ENCODE measurements at places on chromosomes 6 and 20. TPM values are rescaled to one million over a fixed set of nuclear protein-coding genes. Genes with fewer than 3 reads are reported as not detected.

DNA sequence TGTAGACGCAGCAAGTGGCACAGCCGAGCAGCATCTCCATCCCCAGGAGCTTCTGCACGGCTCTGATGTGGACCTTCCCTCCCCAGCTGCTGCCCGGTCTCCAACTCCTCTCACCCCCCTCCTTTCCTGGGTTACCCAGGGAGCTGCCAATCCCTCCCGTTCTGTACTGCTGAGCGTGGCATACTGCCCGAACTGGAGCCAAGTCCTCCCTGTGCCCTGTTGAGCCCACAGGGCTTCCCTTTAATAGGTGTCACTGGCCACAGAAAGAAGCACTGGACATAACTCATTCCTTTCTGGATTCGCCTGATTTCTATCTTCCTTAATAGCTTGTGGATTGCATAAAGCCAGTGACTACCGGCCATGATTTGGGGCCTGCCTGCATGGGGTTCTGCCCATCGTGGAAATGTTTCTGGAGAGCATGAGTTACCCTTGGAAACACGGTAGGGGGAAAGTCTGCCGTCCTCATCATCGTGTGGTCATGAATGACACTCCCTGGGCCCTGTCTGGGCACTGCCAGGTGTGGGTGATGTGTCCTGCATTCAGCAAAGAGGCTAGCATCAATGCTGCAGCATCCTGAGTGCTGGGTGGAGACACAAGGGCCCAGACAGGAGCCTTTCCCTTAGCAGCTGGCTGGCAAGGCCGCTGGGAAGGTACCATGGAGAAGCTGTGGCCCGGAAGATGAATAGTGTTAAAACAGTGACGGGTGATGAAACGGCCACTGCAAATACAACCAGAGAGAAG lies 189.7 kb downstream of the SYNDIG1 start:
- no peak for DNase-seq

- no peak for DNase-seq
Measured at GRCh38 chr6:33684983-33685382, 26.5 kb downstream of the UQCC2 start.

DNA sequence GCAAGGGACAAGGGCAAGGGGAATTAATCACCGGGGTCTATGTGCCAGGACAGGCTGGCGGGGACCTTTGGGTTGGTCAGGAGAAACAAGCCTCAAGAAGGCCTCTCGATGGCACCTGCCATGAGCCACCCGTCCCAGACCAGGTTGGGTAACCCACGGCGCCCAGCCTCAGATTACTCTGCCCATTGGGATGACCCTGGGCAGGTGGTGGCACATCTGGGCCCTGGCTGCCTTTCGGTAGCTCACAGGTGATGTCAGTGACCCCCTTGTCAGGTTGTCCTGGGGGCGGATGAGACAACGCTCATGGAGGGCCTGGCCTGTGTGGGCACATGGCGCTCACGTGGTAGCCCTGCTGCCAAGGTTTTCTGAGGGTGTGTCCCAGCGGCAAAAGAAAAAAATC lies 152.2 kb downstream of the SYCP2 start:
- no peak for DNase-seq

Gene SGK2
- 0.33 TPM for total RNA-seq

Gene TGM6
- total RNA-seq = not detected

Gene AGPAT1
- 43.4 TPM for total RNA-seq

Gene SLC35A1
- 10.3 TPM for total RNA-seq

- peak; percentile 81 for DNase-seq
Measured at GRCh38 chr20:39042279-39043150, 80.4 kb downstream of the DHX35 start.

- DNase-seq = peak; percentile 82
Measured at GRCh38 chr6:2209226-2209809, 36.1 kb downstream of the GMDS start.

- no peak for DNase-seq
Measured at GRCh38 chr6:63792736-63793464, 157.3 kb downstream of the PHF3 start.

Gene ADTRP
- total RNA-seq = 25.3 TPM

Gene ZC3H12D
- not detected for total RNA-seq

DNA sequence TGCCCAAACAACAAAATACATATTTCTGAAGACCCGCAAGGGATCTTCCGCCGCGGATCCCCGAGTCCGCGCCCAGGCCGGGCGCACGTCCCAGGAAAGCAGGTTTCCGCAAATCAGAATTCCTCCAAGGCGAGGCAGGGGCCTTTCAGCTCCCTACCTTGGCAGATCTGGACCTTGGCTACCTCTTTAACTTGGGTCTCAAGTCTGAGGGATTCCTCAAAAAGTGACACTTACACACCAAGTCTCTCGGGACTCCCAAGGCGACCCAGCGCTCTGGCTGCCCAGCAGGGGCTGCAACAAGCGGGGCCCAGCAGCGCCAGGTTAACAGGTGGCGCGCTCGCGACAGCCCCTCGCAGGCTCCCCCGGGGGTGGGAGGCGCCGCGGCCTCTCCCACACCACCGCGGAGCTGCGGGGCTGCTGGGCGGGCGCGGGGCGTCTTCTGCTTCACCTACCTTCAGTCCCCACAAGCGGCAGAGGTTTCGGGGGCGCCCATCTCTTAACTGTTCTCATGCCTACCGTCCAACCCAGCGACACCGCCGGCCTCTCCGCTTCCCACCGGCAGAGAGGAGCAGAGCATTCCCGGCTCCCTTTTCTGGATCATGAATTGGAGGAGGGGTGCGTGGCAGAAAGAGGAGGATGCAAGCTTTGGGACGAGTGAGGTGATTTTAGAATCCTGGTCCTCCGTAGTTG lies 414 bp downstream of the SIM1 start:
- no peak for DNase-seq

- DNase-seq = no peak
Measured at GRCh38 chr6:113723182-113723581, 134.0 kb upstream of the MARCKS start.

DNA sequence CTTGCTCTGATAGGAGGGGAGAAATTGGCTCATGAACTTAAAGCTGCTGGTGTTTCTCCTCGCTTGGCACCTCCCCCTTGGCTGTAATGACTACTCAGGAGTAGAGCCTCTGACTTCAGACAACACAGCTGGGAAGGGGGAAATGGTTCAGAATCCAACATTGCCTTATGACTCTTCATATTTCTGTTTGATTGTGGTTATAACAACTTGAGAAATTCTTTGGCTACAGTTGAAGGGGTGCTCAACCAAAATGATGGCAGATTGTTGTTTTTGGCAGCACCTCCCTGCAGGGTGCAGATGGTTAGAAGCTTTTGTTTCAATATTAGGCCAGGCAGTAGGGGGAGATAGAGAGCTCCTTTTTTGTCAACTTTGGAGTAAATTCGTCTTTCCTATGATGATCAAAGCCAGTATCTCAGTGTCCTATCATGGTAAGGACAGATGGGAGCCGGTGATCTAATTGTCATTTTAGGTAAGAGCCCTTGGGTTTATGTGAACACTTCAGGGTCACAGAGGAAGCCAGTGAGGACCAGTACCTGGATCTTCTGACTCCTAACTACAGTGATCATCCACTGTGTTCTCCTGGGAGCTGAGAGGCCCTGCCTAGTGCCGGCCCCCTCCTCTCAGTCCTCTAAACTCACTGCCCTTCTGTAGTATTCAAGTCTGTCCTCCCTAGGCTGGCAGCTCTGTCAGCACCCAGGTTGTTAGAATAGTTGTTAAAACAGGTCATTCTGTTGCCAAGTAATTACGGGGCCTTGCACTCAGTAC lies 39.9 kb downstream of the RPRD1B start:
- DNase-seq = peak; percentile 94

GRCh38 chr6:73696966-73697655 lies 1.1 kb downstream of the CD109 start:
- peak; percentile 58 for DNase-seq

Gene GTSF1L
- not detected for total RNA-seq

Gene BMP7
- not detected for total RNA-seq

- no peak for DNase-seq
Measured at GRCh38 chr6:116190550-116190949, 63.3 kb downstream of the TSPYL4 start.

Gene KIFC1
- total RNA-seq = 20.3 TPM

Gene SLC13A3
- total RNA-seq = not detected

Gene PSORS1C2
- not detected for total RNA-seq

Gene NKAIN2
- 4.9 TPM for total RNA-seq

Gene HLA-DRB5
- not detected for total RNA-seq

Gene GLYATL3
- not detected for total RNA-seq

Gene CNR1
- not detected for total RNA-seq

GRCh38 chr6:14354919-14355572 lies 237.5 kb downstream of the CD83 start:
- DNase-seq = peak; percentile 72

DNA sequence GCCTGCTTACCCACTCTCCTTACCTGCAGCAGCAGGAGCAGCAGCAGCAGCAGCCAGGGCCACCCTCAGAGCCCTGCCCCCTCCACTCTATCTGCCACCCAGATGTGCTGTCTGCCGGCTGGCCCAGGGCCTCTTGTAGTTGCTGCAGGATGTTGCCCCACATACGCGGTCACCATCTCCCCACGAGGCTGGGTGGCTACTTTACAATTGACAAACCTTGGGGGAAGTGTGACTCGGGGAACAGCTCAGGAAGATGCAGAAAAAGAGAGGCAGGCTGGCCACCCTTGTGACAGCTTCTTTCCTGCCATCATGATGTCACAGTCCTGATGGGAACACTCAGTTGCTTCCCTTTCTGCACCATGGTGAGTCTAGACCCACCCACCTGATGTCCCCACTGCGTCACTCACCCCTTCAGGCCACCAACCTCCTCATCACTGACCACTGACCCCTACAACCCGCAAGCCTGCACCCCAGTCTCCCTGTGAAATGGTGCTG lies 14.5 kb downstream of the TREM1 start:
- DNase-seq = no peak

Gene ALDH8A1
- 2.0 TPM for total RNA-seq

DNA sequence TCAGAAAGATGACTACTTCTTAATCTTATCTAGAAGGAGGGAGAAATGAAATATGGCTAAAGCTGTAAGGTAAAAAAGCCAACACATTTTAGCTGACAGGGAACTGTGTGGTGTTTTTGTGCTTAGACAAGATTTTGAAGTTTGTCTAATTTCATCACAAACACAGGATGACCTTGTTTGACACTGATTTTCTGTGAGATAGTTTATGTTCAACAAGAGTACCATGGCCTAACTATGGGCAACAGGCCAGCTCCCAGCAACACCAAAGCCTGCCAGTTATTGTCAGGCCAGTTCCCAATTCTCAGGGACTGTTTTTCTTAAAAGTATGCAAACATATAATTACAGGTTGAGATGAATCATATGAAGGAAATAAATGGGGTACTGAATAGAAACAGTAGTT lies 5.5 kb upstream of the ABCF1 start:
- no peak for DNase-seq

DNA sequence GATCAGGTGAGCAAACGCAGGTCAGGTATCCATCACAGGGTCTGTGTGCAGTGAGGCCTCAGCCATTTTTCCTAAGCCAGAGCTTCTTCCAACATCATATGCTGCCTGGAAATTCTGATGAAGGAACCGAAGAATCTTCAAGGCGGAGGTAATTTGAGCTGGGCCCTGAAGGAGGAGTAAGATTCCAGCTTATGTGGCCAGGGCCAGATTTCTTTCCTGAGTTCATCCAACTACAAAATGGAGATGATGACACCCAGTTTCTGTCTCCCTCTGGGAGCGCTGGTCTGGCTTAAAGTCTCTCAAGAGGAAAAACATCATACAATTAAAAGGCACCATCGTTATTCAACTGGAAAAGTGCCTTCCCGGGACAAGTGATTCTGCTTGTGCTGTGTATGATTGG lies 6.9 kb upstream of the MANBAL start:
- peak; percentile 60 for DNase-seq
